ENCODE measurements at places on chromosomes 16 and 17. TPM values are rescaled to one million over a fixed set of nuclear protein-coding genes. Genes with fewer than 3 reads are reported as not detected.

Gene SLC16A6
- total RNA-seq: 0.44 TPM

Gene CYGB
- 15.5 TPM for total RNA-seq

Gene AGRP
- total RNA-seq: 1.9 TPM

Gene NOXO1
- 5.1 TPM for total RNA-seq

Gene ADAMTS18
- 2.7 TPM for total RNA-seq
